ENCODE measurements at places on chromosomes 4 and X.

DNA sequence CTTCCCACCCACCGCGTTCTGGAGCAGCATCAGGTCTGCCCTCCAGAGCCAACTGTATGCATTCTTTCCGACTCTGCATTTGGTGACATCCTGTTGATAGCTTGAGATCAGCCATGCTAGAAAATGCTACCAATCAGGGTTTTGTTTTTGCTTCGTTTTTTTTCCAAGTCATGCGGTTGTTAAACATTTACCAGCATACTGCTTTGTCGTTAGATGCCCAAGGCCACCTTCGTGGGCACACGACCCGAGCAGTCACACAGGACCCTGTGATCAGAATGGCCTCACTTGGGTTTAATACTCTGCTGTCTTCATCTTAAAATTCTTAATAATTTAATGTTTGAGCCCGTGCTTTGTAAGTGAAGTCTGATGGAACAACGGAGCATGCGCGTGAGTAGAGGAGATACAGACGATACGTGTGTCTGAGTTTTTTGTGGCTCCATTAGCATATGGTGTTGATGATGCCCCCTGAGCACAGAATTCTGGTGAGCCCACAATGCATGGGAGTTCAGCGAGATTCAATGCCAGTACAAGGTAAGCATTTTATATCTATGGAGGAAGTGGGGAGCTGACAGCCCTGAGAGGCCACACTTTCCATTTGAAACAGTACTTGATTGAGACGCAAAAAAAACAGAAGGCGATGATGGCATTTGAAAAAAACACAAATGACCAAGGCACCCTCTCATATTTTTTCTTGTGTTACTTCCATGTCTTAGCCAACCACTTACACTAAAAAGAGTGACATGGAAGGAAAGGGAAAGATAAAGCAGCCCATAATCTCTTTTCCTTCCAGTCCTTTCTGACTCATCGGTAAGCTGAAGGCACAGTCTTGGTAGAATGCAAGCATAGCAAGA, 323.6 kb downstream of the BCOR start:
- no peak for DNase-seq

DNA sequence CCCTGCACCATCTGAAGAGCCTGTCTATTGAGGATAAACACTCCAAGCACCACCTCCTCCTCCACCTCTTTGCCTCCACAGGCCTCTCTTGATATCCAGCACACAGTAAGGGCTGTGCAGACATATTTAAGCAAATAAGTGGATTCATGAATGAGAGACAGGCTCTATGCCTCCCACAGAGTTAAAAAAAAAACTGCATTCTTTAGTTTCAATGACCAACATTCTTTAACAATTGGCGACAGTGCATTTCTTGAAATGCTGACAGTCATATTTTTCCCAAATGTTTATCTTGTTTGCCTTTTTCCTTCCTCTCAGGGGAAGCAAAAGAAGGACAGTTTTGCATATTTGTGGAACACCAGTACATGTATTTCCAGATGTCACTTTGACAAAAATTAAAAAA, 38.6 kb downstream of the MXRA5 start:
- no peak for DNase-seq

- peak; percentile 24 for DNase-seq
Measured at GRCh38 chr4:56038487-56039162, 89.9 kb downstream of the CEP135 start.

- no peak for DNase-seq
Measured at GRCh38 chrX:857376-857775, 226.8 kb downstream of the SHOX start.

DNA sequence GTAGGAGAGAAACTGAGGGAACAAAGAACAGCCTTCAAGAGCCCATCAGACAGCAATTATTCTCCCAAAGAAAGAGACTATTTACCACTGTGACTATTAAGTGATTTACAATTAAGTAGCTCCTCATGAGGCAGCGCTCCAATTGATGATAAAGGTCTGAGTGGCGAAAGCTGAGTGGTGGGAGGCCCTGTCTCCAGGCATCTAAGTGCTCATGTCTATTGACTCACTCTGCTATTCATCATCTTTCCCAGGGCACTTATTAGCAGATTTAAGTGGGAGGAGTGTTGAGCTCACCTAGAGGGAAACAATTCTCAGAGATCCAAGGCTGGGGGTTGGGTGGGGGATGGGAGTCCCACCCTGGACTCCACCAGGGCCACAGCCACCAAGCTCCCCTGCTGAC, 23.3 kb downstream of the AMER1 start:
- DNase-seq: no peak
